ENCODE measurements at places on chromosomes 3 and 15. TPM values are rescaled to one million over a fixed set of nuclear protein-coding genes. Genes with fewer than 3 reads are reported as not detected.

The CFAP20DC gene
- 2.2 TPM for total RNA-seq

The JMJD7 gene
- total RNA-seq = 1.2 TPM

The CLRN1 gene
- total RNA-seq = not detected

The PDCD7 gene
- total RNA-seq = 19.5 TPM

The LINGO1 gene
- total RNA-seq = under 0.01 TPM

The CLDN11 gene
- 50.3 TPM for total RNA-seq

The TRIM59 gene
- 21.5 TPM for total RNA-seq

The ATP2C1 gene
- total RNA-seq = 97.5 TPM

The PRR20G gene
- not detected for total RNA-seq

The SRGAP3 gene
- total RNA-seq = 4.7 TPM

The MPI gene
- total RNA-seq = 33.9 TPM

The GAP43 gene
- 2.1 TPM for total RNA-seq

The C3orf70 gene
- total RNA-seq = 1.4 TPM
